ENCODE measurements at places on chromosomes 11 and 22.

DNA sequence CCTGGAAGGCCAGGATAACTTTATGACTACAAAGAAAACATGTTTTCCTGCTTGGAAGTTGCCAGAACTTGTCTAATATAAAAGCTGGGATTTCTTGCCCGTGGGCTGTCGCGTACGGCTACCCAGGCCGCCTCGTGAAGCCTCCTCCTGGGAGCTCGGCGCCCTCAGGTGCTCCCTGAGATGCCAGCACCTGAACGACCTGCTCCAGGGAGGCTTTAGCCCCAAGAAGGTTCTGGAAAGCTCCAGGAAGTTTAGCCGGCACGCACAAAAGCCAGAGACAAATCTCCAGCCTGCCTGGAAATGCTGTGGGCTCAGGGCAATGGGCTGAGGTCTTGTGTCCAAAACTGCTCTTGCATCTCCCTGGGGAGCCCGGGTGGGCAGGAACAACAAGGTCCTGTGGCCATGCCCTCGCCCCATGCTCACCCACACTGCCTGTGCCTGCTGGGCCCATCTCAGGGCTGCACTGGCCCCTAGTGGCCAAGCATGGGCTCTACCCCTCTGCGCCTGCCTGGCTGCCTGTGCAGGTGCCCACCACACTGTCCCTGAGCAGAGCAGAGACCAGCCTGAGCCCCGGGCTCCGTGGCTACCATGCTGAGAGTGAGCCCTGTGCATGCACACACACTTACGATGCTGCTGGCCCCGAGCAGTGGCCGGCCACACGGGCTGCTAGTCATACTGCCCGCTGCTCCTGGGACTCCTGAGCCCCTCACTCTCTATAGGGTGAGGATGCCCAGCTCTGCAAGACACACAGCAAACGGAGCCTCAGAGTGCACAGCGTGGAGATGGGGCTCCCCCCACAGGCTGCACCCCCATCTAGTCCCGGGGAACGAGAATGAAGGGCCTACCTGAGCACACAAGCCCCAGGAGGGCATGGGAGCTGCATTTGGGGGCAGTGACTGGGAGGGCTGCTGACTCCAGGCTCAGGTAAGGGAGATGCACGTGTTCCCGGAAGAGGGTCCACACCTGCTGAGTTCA, 4.9 kb upstream of the CELSR1 start:
- DNase-seq, result peak; percentile 26

- DNase-seq, result no peak
Observed at GRCh38 chr11:88886796-88887195, 179.0 kb downstream of the GRM5 start.

- no peak for DNase-seq
Observed at GRCh38 chr11:115141231-115142114, 362.7 kb downstream of the CADM1 start.

DNA sequence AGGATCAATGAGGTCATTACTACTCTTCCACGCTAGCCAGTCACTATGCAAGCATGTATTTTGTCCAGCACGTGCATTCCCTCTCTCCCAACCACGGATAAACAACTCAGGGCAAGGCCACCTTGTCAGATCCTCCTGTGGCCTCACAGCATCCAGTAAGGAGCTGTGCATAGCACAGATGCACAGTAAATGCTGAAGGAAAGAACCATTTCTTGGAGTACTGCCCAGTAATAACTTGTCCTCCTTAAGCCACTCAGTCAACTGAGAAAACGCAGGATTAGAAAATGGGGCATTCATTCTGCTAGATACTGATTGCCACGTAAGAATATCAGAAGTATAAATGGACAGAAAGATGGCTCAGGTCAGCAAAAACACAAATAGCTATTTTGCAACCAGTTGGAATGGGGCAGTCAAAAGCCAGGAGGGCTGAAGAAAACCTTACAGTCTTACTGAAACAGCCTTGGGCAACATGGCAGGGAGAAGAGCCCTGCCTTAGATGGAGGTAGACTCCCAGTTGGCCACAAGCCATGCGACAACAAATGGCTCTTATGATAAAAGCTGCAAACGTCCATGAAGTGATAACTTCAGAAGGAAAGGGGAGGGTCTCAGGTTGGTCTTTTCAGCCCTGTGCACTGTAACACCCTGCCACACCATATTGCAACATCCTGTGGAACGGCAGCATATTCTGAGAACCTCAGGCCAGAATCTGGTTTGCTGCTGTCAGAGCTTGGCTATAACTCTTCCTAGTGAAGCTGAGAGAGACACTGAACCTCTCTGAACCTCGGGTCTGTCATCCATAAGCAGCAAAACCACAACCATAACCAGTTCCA, 23.0 kb downstream of the PC start:
- no peak for DNase-seq

GRCh38 chr22:50535113-50535512, 5.3 kb upstream of the TYMP start:
- DNase-seq, result no peak
